ENCODE measurements at places on chromosomes 4 and X.

- no peak for DNase-seq
Observed at GRCh38 chrX:116628464-116628863, 165.7 kb upstream of the CT83 start.

GRCh38 chrX:40806513-40807220, 71.3 kb upstream of the MED14 start:
- no peak for DNase-seq

DNA sequence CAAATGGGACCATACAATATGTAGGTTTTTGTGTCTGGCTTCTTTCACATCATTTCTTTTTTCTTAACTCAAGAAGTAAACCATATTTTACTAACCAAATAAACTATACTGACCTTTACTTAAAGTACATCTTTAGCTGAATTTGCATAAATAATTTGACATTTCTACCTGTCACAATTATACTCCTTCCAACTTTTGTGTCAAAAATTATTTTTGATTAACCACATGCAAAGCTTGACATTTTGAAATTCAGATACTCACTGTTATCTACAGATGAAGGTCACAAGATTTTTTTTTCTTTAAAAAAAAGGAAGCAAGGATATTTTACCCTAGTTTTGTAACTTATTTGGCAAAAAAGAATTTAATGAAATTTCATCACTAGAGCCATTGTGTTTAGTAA, 12.0 kb upstream of the RAB9A start:
- DNase-seq, result no peak

GRCh38 chrX:12673487-12673886, 117.7 kb upstream of the PRPS2 start:
- DNase-seq, result no peak

DNA sequence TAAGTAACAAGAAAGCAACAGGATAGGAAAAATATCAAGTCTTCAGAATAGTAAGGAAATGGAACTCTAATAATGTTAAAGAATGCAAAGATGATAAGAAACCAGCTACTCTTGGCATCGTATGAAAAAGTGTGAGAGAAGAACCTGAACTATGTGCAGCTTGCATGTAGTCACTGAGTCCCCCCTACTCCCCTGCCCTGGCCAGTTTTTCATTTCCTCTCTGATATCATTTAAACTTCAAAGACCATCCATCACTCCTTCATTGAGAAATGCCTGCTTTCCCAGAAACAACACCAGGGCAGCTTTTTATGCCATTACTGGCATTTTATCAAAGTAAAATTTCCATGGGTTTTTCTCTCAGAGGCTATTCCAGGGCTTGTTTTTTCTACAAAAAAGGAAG, 28.1 kb downstream of the INPP4B start:
- DNase-seq, result peak; percentile 26

- DNase-seq, result no peak
Observed at GRCh38 chr4:107442538-107443111, 277.4 kb downstream of the PAPSS1 start.

DNA sequence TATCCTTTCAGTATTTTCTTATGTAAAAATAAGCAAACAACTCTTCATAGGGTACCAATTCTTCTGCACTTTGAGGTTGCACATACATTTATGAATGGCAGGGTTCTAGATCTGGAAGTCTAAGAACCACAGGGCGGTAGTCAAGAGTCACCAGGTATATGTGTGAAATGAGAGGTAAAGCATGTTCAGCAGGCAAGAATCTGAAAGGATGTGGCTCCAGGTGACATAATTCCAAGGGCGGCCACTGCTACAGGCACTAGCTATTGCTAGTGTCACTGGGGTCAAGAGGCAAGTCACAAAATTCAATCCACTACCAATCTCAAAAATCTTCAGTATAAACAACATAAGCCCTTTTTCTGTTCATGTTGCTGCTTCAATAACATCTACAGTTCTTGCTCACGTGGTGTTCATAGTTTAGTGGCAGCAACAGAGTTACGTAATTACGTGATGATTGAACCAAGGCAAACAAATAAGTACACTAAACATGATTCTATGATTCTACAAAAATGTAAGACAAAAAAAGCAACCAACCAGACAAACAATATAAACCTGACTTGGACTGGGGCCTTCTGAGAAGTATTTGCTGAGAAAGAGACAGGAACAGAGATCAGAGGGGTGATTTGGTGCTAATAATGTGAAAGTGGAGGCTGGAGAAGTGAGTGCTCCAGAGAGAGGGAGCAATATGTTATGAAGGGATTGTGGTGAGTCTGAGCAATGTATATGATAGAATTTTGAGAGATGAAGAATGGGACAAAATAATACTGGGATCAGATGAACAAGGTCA, 101.7 kb downstream of the NAA11 start:
- no peak for DNase-seq

- DNase-seq, result peak; percentile 32
Observed at GRCh38 chr4:86108137-86108536, 251.7 kb downstream of the MAPK10 start.

GRCh38 chr4:36394352-36394903, 113.0 kb downstream of the DTHD1 start:
- DNase-seq, result no peak

DNA sequence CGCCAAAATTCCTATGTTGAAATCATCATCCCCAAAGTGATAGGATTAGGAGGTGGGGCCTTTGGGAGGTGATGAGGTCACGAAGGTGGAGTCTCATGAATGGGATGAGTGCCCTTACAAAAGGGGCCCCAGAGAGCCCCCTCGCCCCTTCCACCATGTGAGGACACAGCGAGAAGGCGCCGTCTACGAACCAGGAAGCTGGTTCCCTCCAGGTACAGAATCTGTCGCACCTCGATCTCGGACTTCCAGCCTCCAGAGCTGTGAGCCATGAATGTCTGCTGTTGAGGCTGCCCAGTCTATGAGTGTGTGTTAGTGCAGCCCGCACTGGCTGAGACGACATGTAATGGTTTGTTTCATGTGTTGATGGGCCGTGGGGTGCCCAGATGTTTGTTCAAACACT, 60.3 kb downstream of the PRKX start:
- no peak for DNase-seq
